ENCODE measurements at places on chromosomes 7 and 10.

DNA sequence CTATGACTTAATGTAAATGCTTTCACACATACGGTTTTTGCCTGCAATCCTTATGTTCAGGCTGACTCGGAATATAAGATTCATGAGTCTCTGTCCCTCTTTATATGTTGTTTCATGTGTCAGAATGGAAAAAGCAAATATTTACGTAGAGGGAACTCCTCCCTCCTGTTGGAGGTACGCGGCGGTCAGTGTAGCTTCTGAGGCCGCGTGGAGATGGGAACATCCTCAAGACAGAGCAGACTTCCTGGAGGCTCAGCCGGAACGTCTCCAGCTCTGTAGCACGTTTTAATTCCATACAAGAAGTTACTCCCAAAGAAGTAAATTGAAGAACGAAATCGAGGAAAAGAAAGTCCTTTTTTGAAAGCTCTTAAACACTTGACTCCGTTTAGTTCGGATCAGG is 248.3 kb downstream of the EBF3 start:
- DNase-seq: no peak

- DNase-seq: no peak
These were observed 221.2 kb downstream of the ADRA2A start for GRCh38 chr10:111298031-111298430.

DNA sequence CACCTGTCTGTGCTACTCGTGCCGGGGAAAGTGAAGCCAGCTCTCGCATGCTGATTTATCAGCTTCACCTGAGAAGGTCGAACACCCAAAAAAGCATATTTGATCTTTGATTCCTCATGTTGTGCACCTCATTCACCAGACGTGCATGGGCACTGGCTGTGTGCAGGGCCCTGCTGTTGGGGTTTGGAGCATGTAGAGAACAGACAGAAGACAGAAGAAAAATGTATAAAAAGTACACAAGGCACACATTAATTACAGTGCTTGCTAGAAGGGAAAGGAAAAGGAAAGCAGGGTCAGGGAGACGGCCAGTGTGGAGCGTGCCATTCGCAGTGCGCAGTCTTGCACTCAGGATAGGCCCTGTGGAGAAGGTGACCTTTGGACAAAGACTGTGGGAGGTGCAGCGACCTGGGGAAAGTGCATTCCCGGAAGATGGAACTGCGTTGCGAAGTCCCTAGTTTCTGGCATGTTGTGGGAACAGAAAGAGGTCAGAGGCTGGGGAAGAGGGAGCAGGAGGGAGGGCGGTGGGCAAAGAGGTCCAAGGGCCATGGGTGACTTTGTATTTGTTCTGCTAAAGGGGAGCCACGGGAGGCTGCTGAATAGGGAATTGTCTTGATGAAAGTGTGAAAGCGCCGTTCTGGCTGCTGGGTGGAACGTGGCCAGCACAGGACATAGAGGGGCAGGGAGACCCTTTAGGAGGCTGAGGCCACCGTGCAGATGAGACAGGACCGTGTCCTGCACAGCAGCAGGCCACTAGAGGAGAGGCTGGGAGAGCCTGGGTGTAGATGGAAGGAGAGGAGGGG is 232.8 kb downstream of the GLRX3 start:
- no peak for DNase-seq

DNA sequence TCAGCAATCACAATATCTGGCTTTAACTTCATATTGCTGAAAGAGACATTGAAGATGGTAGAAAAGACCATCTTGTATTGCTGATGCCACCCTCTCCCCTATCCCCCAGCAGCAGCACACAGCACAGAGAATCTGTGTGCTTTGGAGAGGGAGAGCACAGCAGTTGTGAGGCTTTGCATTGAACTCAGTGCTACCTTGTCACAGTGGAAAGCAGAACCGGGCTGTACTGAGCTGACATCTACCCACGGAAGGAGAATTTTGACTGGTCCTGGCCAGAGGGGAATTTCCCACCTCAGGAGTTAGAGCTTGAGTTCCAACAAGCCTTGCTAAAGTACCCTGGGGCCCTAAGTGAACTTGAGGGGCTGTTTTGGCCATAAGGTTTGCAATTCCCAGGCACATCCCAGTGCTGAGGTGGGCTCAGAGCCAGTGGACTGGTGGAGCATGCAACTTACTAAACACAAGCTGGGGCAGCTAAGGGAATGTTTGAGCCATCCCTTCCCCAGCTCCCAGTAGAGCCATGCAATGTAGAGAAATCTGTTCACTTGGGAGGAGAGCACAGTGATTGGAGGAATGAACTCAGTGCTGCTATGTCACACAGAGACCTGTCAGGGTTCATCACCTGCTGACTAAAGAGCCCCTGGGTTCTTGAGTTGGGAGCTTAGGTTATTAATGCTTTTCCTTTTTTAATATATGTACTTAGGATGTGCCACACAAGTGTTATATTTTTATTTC is 62.1 kb downstream of the OR13A1 start:
- no peak for DNase-seq

DNA sequence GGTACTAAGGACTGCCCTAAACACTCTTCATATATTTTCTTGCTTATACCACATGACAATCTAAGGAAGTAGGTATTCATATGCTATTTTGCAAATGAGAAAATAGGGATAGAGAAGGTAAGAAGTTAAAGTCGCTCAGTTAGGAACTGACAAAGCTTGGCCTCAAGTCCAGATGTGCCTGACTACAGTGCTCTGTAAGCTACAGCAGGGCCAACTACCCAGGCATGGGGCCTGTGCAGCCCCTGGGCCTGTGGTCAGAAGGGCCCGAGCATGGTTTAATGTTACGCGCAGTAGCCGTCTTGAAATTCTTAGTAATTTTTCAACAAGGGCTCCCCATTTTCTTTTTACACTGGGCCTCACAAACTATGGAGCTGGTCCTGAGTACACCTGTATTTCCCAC is 146.2 kb downstream of the GLI3 start:
- DNase-seq: no peak

DNA sequence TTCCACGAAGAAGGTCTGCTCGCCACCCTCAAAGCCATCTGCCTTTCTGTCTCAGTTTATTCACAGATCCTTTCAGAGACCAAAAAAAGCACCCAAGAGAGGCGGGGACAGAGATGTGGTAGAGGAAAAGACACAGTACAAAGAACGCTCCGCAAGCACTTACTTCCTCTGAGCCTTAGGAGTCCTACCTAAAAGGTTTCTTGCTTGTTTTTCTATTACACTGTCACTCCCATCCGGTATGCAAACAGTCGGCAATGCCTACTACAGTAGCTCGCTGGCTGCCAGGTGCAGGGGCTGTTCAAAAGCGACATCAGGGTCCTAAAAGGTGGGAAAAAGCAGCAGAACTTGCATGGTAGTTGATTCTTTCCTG is 816 bp downstream of the TECPR1 start:
- DNase-seq: no peak

DNA sequence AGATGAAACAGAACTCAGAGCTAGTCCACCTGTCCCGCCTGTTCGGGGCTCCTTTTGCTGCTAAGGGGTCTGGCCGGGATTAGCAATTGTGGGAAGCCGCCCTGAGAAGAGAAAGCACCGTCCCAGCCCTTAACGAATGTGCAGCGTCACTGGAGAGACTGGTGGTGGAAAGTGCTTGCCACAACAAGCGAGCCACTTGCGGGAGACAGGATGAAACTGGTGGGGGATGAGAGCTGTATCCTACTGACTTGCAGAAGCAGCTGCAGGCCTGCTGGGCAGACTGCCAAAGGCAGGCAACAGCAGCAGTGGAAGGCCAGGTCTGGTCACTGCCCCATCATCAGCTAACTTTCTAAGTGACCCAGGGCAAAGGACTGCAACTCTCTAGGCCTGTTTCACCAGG is 95.4 kb downstream of the FAM53B start:
- no peak for DNase-seq

DNA sequence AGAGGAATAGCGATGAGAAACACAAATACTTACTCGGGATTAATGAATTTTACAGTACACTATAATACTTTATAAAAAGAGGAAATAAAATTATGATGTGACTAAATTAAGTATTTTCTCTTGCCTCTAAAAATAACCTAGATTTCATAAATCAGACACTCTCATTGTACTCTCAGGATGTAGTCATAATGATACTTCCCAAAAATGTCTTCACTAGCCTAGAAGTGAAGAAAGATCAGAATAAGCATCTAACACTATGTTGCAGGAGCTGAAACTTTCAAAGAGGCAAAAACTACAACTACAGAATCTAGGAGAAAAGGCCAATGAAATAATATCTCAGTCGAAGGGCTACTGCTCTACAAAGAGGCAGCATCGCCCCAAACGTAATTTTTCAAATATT is 49.4 kb downstream of the DNAJC1 start:
- DNase-seq: no peak

- no peak for DNase-seq
These were observed 2.3 kb upstream of the TMEM184A start for GRCh38 chr7:1558181-1558811.

- DNase-seq: no peak
These were observed 42.7 kb upstream of the NKX6-2 start for GRCh38 chr10:132828681-132829080.

DNA sequence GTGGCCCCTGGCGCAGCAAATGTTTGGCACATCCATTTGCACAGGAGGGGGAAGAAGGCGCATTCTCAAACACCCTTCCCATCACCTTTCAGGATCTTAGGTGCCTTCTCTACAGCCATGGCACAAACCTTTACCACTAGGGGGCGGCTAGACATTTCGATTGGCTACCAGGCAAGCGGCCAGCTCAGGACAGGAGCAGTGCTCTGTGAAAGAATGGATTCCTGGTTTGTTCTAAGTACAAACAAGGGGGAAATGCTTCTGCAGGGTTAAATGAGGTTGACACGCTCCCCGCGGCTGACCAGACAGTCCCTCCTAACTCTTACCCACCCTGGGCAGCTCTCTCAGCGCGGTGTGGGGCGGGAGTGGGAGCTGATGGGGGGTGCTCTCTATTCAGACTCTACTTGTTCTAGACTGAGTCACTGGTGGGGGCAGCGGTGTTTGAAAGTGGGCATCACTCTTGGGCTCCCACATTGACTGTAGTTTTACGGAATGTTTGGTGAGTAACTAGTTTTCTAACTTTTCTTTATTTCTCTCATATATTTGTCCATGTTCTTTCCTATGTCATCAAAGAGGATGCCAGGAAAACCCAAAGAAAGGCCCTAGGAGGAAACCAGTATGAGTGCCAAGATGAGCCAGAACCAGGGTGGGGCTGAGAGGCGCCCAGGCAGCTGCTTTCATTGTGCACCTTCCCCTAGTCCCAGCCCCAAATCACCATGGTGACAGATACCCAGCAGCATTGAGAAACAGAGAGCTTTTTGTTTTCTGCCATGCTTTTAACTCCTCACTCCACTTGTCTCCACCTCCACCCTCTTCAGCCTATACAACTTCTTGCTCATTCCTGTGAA is 61.4 kb upstream of the GPR158 start:
- DNase-seq: no peak

GRCh38 chr7:78194611-78195010 is 396.0 kb downstream of the PHTF2 start:
- no peak for DNase-seq

GRCh38 chr7:30504301-30505173 is at the start of gene GGCT:
Gene GGCT (minus strand): TSS chr7:30504829. CDS start chr7:30504709, 120 bp downstream.
- DNase-seq: peak; percentile 83

- DNase-seq: no peak
These were observed 12.0 kb downstream of the EEPD1 start for GRCh38 chr7:36165059-36165458.

GRCh38 chr7:140673063-140673773 is 473 bp downstream of the ADCK2 start:
- DNase-seq: no peak

DNA sequence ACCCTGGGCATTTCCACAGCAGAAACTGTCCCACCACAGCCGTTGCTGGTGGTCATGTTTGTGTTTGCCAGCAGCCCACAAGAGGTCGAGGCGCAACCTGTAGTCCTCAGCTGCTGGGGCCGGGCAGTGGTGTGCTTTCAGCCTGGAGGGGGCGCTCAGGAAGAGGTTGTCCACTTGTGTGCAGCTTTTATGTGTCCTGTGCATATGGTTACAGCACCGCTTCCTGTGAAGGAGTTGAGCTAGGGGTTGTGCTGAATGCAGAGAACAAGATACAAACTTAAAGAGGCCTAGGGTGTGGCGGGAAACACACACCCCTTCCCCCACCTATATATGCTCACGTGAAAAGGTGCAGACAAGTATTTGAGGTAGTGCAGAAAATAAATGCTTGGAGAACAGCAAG is 29.5 kb upstream of the PFKFB3 start:
- peak; percentile 34 for DNase-seq

All from activated CD8-positive, alpha-beta memory T cell treated with anti-CD3 and anti-CD28 coated beads for 48 hours (primary cell).